ENCODE measurements at places on chromosomes 5 and 9.

GRCh38 chr5:54547711-54548250 lies 30.2 kb downstream of the SNX18 start:
- DNase-seq = peak; percentile 76

DNA sequence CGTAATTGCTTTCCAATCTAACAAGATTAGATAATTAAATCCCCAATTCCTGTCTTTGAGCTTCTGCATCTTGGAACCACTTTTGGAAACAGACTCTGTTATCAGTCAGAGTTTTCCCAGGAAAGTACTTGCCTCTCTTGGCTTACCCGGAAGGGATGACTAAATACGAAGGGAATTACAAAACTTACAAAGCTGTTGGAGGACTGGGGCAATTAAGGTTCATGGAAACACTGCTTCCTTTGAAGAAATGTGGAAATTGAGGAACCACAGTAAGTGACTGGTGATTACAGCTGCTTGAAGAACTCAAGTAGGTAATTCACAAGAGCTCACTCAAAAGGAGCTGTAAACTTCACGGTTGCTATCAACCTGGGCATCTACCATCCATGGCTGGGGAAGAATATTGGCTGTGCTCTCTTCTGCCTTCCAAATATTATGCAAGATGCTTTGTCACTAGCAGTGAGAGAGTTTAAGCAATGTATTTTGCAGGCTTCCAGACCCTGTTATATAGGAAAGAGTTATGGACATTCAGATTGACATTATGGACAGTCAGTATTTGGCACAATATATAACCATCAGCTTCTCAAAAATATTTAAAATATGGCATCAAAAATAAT lies 104.6 kb upstream of the MAN2A1 start:
- DNase-seq = no peak

DNA sequence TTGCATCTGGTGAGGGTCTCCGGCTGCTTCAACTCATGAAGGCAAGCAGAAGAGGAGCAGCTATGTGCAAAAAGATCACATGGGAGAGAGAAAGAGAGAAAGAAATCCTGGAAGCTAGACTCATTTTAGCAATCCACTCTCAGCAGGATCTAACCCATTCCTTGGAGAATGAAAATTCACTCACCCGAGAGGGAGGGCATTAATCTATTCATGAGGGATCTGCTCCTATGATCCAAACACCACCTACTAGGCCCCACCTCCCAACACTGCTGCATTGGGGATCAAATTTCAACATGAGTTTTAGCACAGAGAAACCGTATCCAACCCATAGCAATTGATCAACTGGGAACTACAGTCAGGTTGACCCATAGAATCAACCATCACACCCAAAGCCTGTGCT lies 98.1 kb upstream of the SV2C start:
- no peak for DNase-seq

GRCh38 chr9:3150074-3150473 lies 306.2 kb upstream of the PUM3 start:
- no peak for DNase-seq

GRCh38 chr5:93022796-93023447 lies 558.1 kb downstream of the NR2F1-AS1 start:
- DNase-seq = no peak

DNA sequence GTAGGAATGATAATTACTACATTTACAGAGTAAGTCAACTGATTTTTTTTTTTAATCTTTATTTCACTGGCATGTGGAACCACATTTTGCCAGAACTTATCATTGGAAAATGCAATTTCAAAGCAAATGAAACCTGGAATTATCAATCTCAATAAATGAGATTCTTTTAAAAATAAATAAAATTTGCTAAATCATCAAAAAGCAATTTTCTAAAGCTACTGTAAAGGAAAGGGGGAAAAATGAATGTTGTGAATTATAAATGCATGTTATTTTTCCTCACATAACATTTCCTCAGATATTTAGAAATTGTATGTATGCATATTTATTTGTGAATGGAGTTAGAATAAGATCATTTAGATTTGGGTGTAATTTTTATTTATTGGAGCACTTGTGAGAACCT lies 89.9 kb upstream of the GRHPR start:
- DNase-seq = no peak

GRCh38 chr9:105881021-105881420 lies 186.7 kb downstream of the TMEM38B start:
- DNase-seq = no peak

DNA sequence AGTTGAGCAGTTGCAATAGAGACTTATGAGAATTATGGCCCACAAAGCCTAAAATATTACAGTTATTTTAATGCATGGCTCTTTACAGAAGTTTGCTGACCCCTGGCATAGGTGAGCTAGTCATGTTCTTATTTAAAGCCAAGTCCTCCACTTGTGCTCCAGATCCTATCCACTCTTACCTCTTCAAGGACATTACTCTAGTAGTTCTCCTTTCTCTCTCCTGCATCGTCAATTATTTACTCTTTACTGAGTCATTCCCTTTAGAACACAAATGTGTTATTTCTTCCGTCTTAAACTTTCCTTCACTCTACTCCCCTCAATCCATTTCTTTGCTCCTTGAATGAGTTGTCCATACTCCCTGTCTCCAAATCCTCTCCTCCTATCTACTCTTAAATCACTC lies 20.6 kb upstream of the TRAF1 start:
- DNase-seq = no peak

Data from MG63 (cell line).